ENCODE measurements at places on chromosomes 1 and 21.

DNA sequence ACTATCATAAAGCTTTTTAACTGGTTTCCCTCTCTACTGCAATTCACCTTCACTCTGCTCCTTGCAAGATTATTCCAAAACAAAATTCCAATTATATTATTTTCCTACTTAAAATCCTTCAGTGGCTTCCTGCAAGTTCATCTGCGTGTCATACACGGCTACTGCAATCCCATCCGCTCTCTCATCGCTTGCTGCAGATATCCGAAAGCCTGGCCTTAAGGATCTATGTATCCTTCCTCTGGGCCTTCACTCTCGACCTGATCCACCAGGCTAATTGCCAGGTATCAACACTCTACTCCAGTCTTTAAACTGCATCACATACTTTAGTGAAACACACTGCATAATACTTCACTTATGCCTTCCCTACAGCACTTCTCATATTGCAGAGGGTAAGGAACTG, 44.0 kb downstream of the VAV3 start:
- DNase-seq = no peak

DNA sequence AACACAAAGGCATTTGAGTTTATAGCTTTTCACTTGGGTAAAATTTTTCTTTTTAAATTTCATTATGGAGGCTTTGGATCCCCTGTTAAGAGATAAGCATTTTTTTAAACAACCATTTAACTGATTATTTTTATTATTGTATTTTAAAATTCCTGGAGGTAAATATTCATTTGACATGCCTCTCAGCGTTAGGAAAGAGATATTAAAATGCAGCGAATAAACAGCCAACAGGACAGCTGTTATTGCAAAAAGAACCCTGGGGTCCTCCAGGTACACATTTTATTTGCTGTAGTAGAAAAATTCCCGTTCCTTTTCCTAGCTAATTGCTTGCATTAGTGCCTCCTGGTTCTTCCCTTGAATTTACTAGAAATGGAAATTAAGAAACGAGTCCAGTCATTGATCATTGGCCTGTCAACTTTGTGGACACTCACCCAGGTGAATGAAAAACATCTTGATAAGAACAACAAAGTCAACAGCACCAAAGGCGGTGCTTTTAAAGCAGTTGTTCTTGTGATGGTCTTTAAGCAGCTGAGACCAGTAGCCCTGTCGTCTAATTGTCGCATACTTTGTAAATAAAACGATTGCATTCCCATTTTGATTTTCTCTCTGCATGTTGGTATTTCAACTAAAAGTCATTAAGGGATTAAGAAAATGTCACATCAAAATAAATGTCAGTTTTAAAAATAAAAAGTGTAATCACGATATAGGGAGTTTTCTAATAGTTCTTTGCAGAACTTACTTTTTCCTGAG, 282.4 kb downstream of the GRIK1 start:
- DNase-seq = no peak

GRCh38 chr1:9719978-9720722, 68.6 kb downstream of the PIK3CD start:
- DNase-seq = no peak

DNA sequence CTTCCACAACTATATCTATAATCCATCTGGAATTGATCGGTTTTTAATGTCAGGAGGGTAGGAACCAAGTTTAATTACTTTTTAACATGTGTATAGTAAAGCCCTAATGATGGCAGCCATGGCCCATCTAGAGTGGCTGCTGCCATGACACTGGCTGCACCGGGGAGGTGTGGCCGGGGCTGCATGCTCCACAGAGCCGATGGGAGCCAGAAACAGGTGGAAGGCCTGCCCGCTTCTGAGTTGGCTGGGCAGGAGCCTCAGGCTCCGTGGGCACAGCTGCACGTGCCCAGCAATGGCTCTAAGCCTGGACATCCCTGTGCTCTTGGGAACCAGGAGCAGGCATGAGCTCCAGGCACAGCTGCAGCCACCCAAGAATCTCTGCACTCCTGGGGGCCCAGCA, 73.0 kb downstream of the GBP6 start:
- DNase-seq = no peak

DNA sequence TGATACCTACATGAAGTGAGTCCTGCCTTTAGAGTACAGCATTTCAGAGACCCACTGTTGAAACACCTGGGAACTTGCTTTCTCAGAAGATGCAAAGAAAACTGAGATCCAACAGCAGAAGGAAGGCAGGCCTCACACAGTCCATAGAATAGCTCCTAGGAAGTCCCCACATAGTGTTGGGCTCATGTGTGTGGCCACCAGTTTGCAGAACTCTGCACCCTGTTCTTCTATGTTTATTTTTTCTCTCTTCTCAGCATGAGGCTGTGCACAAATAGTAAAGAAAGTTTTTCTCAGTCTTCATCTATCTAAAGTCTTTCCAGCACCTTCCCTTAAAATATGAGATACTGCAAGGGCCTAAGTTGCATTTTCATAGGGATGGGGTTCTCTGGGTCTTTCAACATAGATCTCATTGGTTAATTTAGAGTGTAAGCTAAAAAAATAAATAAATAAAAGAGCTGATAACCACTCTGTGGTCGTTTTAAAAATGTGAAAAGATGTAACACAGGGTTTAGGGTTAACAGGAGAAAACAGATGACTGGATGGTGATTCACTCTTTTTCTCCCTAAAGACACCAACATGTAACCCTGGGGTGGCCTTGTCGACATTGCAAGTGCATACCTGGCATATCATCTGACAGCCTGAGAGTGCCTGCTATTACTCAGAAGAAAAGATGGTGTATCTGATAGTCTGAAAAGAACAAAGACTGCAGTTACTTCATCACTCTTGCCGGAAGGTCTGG, 94.6 kb downstream of the ZC3H11B start:
- no peak for DNase-seq

GRCh38 chr1:21904704-21905520, 32.2 kb downstream of the HSPG2 start:
- DNase-seq = no peak

- DNase-seq = peak; percentile 54
These were observed 257.7 kb upstream of the SGIP1 start for GRCh38 chr1:66276218-66276617.

- DNase-seq = no peak
These were observed 129.5 kb downstream of the ADSS2 start for GRCh38 chr1:244322181-244322580.

- peak; percentile 27 for DNase-seq
These were observed 24.6 kb downstream of the RPS6KA1 start for GRCh38 chr1:26553942-26554682.

- no peak for DNase-seq
These were observed 71.7 kb downstream of the EDEM3 start for GRCh38 chr1:184682956-184683355.

- DNase-seq = no peak
These were observed 358.3 kb downstream of the KIF26B start for GRCh38 chr1:245512980-245513578.

DNA sequence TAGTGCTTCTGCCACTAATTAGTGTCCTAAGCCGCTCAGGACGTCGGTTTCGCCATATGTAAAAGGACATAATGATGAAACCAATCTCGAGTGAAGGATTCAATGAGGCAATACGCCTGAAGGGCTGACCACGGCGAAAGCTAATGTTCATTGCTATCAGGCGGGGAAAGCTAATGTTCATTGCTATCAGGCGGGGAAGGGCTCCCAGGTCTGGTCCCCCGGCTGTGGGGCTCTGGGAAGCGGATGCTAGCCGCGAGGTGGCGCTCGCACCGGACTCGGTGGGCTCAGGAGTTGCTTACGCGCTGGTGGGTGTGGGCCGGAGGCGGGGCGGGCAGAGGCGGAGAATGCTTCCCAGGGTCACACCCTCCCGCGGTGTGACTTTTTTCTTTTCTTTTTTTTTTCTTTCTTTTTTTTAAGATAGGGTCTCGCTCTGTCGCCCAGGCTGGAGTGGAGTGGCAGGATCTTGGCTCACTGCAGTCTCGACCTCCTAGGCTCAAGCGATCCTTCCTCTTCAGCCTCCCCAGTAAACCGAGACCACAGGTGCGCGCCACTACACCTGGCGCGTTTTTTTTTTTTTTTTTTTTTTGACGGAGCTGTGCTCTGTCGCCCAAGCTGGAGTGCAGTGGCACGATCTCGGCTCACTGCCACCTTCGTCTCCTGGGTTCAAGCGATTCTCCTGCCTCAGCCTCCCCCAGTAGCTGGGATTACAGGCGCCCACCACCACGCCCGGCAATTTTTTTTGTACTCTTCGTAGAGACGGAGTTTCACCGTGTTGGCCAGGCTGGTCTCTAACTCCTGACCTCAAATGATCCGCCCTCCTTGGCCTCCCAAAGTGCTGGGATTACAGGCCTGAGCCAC, 1.1 kb upstream of the PEAR1 start:
- peak; percentile 87 for DNase-seq

- DNase-seq = no peak
These were observed 4.5 kb downstream of the MRPS6 start for GRCh38 chr21:34077888-34078287.

DNA sequence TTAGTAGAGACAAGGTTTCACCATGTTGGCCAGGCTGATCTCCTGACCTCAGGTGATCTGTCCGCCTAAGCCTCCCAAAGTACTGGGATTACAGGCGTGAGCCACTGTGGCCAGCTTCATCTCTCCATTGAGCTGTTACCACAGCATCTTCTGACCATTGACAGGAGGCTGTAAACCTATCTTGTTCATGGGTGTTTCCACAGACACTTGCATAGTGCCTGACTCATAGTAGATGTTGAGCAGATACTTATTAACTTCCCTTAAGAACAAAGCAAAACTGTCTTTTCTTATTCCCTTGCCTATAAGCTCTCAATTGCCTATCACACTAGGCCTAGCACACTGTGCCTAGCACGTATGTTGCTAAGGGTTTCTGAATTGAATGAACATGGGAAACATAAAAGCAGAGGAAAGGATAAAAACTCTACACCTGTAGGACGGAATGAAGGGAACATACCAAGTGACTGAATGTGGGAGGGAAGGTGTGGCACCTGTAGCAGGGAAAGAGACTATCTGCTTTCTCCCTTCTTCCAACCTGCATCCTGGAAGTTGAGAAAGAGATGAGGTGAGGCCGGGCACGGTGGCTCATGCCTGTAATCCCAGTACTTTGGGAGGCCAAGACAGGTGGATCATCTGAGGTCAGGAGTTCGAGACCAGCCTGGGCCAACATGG, 1.2 kb upstream of the C1orf54 start:
- DNase-seq = no peak
